ENCODE measurements at places on chromosomes 5 and 9.

GRCh38 chr5:40547557-40547956 is 132.2 kb upstream of the PTGER4 start:
- DNase-seq, result no peak

DNA sequence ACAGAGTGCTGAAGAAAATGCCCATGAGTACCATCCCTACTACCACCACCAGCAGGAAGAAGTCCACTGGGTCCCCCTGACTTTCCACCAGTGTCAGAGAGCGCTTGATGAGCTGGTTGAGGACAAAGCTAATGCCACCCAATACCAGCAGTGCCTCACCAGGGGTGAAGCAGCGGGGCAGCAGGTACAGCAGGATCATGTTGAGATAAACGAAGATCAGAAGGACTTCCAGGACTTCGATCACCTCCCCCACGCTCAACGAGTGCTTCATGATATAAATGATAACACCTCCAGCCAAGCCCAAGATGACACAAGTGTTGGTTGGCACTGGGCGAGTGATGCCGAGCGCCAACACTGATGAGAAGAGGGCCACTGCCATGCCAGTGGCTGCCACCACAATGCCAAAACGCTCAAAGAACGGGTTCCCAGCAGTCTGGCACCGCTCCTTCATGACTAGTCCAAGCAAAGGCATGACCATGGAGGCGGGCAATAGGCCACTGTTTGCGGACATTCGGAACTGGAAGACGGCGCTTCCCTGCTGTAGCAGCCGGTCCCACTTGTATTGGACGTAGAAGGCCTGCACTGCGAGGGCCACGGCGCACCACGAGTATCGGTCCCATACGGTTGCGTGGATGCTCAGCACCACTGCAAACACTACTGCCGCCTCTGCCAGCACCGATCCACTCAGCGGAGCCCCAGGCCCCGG is 679 bp downstream of the DOLK start:
- no peak for DNase-seq

GRCh38 chr9:2286825-2287455 is 271.8 kb downstream of the SMARCA2 start:
- DNase-seq, result no peak

DNA sequence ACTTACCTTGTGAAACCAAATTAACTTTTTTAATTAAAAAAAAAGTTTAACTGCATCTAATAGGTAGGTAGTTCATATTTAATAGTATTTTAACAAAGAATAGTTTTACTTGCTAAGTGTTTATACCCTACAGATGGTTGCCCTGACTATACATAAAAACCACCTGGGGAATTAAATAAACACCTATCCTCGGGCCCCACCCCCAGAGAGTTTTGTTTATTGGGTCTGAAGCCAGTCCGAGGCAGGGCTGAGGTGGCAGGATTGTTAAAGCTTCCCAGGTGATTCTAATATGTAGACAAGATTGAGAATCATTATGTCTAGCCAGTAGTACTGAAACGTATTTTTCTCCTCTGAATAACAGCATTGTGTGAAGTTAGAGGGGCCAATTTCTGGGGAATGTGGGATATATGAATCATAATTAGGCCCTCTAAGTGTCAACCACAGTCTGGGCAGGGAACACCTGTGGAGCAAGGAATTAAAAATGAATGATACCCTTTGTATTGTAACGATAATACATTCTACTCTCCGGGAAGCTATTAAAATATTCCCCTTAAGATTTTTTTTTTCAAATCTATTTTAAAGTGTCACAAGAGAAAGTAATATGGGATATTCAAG is 5.6 kb upstream of the PAM start:
- peak; percentile 80 for DNase-seq

DNA sequence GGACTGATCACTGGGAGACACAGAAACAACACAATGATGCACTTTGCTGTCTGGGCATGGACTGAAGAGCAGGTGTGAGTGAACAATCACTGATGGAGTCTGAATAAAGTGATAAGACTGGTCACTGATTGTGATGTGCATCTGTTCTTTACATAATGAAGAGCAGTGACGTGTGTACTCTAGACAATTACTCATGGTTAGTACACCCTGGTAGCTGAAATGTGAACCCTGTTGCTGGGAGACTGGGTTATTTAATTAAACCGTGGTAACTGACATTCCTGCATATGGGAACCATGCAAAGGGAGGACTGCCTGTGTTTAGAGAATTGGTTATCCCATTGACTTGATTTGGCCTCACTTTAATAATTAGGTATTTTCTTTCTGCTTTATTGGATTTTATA is 202.9 kb downstream of the NR2F1-AS1 start:
- DNase-seq, result no peak

- no peak for DNase-seq
Observed at GRCh38 chr9:109973336-109973735, 193.3 kb downstream of the PALM2AKAP2 start.

DNA sequence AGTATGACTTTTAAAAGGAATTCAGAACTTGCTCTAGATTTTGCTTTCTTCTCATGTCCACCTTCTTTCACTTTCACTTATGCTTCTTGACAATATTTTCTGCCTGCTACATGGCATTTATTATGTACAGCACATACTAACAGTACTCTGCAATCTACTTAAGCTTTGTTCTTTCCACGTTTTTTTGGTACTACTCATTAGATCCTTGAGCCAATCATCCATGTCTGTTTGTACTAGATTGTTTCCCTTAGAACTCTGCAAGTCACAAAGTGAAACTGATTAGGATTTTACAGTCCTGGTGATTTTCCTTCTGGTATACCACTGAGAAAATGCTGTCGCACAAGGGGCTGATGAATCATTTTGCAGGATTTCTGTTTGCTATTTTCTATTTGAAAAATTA is 78.3 kb downstream of the PARP8 start:
- peak; percentile 41 for DNase-seq

GRCh38 chr5:1097381-1097987 is 14.4 kb downstream of the SLC12A7 start:
- DNase-seq, result no peak

- no peak for DNase-seq
Observed at GRCh38 chr5:157047898-157048297, 11.0 kb downstream of the HAVCR1 start.

DNA sequence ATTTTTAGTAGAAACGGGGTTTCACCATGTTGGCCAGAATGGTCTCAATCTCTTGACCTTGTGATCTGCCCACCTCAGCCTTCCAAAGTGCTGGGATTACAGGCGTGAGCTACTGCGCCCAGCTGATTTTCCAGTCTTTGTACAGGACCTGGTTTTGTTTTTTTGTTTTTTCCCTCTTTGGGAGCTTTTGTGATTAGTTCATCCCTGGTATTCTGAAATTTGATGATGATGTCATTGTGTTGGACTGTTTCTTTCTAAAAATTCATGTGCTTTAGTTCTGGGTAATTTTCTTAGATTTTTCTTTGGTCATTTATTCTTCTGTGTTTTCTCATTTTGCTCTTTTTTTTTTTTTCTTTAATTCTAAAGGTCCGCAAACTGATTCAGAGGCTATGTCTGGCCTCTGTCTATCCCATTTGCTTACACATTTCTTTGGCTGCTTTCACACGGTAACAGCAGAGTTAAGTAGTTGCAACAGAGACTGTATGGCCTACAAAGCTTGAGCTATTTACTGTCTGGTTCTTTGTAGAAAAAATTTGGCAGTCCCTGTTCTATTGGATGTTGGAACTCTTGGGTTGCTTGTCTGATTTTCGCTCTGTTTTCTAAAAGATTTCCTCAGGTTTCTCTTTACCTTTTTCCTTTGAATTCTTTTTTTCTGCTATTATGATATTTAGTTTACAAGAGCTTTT is 24.8 kb downstream of the STX17 start:
- no peak for DNase-seq

GRCh38 chr5:166346726-166347374 is 1944.6 kb upstream of the WWC1 start:
- no peak for DNase-seq

- no peak for DNase-seq
Observed at GRCh38 chr5:31193591-31194467, at the start of gene CDH6. Gene CDH6 (plus strand): TSS chr5:31193686. CDS start chr5:31267474, 73,788 bp downstream.

DNA sequence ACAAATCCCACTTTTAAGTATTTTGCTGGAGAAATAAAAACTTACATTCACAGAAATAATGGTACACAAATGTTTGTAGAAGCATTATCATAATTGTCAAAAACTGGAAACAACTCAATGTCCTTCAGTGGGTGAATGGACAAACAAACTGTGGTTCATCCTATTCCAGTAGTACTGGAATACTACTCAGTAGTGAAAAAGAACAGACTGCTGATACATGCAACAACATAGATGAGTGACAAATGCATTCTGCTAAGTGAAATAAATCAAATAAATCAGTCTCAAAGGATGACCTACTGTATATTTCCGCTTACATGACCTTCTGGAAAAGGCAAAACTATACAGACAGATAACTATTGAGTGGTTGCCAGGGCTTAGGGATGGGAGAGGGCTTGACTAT is 114.1 kb downstream of the ANKRD55 start:
- DNase-seq, result no peak

DNA sequence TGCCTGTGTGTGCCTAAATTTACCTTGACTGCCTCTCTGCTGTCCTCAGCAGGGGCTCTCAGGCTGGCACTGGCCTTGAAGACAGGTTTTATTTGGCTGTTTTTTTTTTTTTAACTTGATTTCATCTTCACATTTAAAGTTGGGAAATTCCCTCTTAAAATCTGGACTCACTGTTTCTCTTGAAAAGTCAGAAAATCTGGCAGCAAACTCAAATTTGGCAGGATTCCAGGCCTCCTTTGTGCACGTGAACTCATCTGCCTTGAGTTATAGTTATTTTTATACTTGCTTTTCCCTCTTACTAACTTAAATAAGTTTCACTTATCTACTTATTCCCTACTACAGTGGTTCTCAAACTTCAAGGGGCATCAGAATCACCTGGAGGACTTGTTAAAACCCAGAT is 118.4 kb upstream of the MAP3K1 start:
- DNase-seq, result no peak

DNA sequence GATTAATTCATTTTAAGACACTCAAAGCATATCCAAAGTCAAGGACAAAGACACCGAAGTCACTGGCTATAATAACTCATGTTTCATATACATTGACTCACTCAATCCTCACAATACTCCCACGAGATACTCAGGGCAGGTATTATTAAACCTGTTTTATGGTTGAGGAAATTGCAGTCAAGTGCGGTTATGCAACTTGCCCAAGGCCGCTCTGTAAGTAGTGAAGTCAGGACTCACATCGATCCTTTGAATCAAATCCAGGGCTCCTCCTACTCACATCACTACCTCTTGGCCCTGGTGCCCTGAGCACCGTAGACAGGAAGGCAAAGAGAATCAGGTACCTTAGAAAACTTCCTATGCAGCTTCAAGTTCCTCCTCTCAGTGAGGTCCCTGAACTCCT is 87.8 kb upstream of the APC start:
- peak; percentile 31 for DNase-seq

DNA sequence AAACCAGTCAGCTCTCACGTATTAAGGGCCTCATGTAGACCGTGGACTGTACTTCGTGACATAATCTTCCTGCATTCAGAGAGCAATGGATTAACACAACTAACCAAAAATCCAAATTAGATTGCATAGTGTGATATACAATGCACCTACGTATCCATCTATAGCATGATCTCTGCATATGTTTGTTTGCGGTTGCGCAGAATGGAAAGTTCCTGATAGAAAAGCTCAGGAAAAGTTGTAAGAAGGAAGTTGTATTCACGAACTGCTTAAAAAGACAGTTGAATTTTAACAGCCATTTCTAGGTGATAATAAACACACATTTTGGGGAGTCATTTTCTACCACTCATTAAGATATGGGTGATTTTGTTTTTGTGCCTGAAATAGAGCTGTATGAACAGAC is 869.0 kb downstream of the TLE4 start:
- DNase-seq, result no peak

GRCh38 chr9:128056086-128056485 is 11.0 kb downstream of the NAIF1 start:
- DNase-seq, result no peak

DNA sequence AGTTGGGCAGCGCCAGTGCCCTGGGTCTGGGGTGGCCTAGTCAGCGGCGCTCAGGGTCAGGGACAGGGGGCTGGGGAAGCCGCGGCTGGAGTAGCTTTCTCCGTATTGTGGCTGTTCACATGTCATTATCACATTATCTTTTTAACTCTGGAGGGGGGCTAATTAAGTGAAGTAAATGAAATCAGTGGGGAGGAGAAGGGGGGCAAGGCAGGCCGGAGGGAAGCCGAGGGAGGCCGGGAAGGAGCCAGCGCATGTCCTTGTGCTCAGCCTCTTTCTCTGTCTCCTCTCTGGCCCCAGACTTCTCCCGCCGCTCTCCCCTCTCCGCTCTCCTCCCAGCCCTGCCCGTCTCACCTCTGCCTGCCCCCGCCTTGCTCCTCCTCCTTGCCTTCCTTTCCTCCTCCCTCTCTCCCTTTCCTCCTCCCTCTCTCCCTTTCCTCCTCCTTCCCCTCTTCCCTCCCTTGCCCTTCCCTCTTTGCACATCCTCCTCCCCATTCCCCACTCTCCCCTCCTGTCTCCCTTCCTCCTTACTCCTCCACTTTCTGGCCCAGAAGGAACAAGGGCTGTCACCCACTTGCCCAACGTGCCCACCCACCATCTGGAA is 38.7 kb downstream of the ASS1 start:
- peak; percentile 92 for DNase-seq

GRCh38 chr9:81801190-81801589 is 111.8 kb upstream of the TLE1 start:
- DNase-seq, result no peak

DNA sequence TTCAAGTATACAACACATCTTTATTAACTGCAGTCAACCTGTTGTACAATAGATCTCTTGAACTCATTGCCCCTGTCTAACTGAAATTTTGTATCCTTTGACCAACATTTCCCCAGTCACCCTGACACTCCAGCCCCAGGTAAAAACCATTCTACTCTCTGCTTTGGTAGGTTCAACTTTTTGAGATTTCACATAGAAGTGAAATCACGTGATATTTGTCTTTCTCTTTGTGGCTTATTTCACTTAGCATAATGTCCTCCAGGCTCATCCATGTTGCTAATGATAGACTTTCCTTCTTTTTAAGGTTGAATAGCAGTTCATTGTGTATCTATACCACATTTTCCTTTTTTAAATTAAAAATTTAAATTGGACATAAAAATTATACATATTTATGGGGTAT is 126.5 kb upstream of the MAN2A1 start:
- DNase-seq, result no peak
